Right lung (tissue), 10 donors: ENCODE measurements at places on chromosomes 1 and 21.

GRCh38 chr1:167561753-167562152, 8.2 kb upstream of the CREG1 start:
- no peak for DNase-seq

DNA sequence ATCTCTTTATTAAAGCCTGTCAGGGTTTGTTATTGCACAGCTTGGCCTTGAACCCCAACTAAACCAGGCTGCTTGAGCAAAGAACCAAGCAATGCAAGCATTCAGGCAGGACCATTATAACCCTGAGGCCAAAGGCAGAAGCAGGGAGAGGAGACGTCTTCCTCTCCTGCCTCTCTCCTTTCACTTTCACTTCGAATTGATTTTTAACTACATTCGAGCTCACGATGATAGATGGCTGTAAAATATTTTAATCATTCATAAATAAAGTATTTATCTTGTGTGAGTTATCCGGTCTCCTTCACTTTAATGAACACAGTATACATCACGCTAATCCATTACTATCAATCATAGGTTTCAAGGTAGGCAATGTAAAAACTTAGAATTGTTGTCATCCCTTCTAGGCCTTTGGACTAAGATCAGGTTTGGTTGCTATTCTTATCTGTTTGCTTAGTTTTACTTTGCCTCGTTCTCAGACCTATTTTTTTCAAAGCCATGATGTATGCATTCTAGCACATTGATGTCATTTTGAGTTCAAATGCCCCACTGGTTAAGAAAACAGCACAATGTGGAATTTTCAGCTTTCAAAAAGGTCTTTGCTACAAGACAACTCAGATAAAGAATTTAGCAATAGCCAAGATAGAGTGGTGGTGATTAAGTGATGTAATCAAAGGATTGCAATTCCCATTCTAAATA, 480.2 kb upstream of the RUNX1 start:
- no peak for DNase-seq

- DNase-seq: no peak
Observed at GRCh38 chr1:185373813-185374529, 56.9 kb upstream of the IVNS1ABP start.

GRCh38 chr1:19824541-19824940, 9.5 kb upstream of the RNF186 start:
- no peak for DNase-seq

DNA sequence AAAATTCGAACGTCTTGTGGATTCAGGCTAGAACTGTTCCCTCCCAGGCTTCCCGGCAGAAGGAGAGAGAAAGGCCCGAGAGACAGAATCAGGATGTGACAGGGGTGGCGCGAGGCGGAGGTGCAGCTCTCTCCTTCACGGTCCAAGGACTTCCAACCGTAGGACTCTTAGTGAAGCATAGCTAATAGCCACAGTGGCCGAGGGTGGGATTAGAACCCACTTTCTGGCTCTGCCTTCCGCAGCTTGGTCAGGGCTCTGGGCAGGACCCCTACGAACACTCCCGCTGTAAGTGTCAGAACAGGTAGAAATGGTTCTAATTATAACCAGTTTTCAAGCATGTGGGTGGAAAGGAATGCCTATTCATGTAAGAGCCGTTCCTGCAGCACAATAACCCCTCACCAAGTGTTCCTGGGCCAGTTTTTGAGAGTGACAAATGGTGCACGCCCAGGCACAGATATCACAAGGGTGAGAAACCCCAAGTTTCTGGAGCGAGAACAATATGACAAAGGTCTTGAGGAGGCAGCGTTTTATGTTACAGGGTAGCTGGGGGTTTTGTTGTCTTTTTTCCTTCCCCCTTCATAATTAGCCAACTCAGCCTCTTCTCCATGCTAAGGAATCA, 86.4 kb downstream of the SYF2 start:
- no peak for DNase-seq

- no peak for DNase-seq
Observed at GRCh38 chr1:53371121-53371666, 43.3 kb upstream of the LRP8 start.

GRCh38 chr1:60948486-60948885, 133.9 kb upstream of the NFIA start:
- DNase-seq: no peak

GRCh38 chr1:27330786-27331185, 8.8 kb downstream of the TMEM222 start:
- no peak for DNase-seq

GRCh38 chr1:183577897-183578465, 12.3 kb downstream of the NCF2 start:
- no peak for DNase-seq

GRCh38 chr1:101394041-101394440, 157.2 kb downstream of the S1PR1 start:
- no peak for DNase-seq

- DNase-seq: no peak
Observed at GRCh38 chr1:199041173-199041914, 402.5 kb downstream of the PTPRC start.

GRCh38 chr1:41485605-41486004, 1.1 kb upstream of the EDN2 start:
- DNase-seq: no peak

DNA sequence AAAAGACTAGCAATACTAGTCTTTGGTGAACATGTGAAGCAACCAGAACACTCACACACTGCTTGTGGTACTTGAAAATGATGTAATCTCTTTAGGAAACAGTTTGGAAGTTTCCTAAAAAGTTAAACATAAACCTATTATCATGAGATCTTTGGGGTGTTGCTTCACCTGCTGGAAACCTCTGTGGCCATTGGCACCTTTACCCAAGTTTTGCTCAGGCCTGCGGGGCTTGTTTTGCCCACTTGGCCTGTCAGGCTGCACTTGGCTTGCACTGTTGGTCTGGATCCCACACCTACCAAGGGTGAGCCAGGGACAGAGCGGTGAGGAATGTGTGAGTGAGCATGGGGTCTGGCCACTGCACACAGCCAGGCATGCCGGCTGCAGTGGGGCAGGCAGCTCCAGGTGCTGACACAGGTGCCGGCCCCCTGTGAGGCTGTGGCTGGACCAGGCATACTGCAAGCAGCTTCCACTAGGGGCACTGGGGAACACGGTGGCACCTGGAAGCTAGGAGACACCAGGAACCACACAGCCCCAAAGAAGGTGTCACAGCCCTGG, 14.4 kb upstream of the FNBP1L start:
- no peak for DNase-seq

GRCh38 chr21:37528150-37528937, 161.8 kb downstream of the DYRK1A start:
- no peak for DNase-seq

DNA sequence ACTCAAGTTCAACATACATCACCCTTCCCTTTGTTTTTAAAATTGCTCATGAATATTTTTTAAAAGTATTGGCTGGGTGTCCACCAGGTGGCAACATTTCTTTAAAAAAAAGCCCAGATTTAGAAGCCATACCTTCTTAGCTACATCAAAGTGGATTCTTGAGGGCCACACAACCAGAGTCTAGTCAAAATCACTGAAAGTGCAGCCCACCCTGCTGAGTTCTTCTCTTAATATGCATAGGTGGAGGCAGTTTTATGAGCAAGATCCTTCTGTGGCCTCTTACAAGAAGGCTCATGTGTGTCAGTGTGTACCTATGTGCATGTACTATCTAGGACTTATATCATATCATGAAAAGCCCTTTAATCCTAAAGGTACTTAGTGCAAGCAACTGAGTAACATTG, 16.9 kb upstream of the GNG12 start:
- DNase-seq: peak; percentile 32

GRCh38 chr1:223033658-223034057, 109.4 kb downstream of the TLR5 start:
- DNase-seq: no peak

- DNase-seq: no peak
Observed at GRCh38 chr1:15420853-15421465, 11.3 kb downstream of the EFHD2 start.

DNA sequence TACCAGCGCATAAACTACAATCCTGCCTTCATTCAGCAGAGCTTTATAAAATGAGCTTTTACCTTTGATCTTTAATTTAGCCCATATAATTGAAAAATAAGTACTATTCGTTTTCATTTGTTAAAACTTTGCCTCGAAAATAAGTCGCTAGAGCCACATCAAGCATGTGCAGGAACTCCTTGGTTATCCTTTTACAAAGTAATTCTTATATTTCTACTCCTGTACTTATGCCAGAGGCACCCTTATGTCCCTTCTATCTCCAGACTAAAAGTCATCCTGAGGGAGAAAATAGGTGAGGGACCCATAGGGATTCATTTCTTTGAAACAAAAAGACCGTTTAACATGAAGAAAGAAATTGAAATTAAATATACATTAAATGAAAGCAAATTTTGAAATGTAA, 278.2 kb upstream of the C1orf105 start:
- no peak for DNase-seq

DNA sequence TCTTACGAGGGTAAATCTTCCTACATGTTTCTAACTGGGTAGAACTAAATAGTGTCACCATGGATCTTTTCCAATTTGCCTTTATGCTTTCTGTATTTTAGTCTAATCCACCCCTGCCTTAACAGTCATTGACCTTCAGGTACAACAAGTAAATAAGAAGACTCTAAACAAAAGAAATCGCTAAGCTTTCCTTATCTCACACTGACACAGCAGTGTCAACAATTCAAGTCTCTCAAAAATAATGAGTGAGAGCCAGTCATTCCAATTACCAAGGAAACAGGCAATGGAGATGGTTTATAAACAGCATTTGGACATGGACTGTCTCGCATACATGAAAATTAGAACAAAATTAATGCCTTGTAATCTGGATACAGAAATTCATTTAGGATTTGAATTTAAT, 365.8 kb downstream of the VAV3 start:
- no peak for DNase-seq

DNA sequence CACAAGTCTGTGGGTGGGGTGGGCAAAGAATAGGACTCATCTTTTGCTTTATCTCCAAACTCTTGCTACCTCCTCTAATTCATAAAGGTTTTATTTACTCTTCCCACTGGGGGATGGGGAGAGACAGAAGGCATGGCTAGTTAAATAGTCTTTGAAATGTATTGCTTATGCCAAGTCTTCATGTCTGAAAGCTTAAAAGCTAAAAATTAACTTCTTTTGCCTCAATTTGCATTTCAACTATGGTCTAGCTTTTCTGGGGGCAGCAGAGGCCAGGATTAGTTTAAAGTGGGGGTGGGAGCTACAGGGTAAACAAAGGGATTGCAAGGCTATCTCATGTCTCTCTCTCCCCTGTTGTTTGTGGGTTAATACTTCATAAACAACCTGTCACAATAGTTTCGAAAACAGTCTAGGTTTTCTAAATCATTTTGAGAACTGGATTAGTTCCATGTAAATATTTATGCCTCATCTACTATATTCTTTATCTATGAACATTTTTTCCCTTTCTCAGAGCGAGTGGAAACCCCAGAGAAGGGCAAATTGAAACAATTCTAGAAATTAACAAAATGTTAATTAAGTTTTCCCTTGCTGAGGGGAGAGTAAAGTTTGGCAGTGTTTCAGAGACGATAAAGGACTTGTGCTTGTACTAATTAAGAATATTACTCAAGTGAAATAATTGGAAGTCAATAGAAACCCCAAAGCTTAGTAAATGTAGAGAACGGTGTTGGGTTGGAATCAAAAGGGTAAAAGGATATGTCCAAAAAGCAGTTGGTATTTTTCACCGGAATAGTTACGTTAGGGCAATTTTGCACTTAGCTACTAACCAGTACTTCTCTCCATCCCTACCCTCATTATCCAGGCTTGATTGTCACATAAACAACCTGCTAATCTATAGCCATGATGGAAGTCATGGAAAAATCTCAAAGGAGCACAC, 182.2 kb downstream of the GIPC2 start:
- no peak for DNase-seq
